SK-N-DZ (cell line): ENCODE measurements at places on chromosomes 6 and 20.

GRCh38 chr6:162123797-162124196 lies 603.8 kb downstream of the PRKN start:
- peak; percentile 7 for DNase-seq

DNA sequence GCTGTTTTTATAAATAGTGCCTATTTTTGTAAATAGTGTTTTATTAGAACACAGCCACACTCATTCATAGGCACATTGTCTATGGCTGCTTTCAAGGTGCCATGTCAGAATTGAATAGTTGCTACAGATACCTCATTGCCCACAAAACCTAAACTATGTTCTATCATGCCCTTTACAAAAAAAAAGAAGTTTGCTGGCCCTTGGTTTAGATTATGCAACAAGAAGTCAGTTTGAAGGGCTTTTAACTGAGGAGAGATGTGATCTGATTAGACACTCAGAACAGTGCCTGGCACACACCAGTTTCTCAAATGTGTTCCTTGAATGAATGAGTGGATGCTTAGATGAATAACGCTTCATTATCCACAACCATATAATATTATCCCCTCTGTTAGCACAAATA lies 366.1 kb downstream of the MAFB start:
- DNase-seq: no peak

- no peak for DNase-seq
Measured at GRCh38 chr6:46236752-46237151, 66.0 kb upstream of the ENPP5 start.

DNA sequence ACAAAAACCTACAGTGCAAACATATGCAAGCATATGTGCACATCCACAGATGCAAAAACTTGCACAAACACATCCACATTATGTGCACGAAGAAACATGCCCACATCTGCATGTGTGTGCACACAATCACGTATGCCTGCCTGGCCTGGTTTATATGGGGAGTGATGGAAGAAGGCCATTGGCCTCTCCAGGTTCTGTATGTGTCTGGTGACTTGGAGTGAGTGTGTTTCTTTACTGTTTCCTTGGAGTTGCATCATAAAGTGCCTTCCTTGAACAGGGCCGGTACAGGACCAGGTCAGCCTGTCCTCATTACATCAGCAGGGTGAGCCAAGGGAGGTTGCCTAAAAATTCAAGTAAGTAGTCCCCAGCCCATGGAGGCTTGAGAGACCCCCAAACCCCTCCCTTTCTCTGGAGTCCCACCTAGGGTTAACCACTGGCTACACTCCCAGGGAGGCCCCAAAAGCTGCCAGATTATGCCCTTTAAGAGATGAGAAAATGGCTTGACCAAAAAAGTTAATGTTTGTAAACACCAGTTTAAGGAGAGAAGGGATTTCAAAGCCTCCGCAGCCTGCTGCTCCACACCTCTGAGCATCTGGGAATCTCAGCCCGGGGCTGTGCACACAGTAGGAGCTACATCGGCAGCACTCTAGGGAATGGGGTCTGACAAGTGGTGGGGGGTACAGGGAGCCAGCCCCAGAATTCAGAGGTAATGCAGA lies 140.8 kb downstream of the VEGFA start:
- no peak for DNase-seq

DNA sequence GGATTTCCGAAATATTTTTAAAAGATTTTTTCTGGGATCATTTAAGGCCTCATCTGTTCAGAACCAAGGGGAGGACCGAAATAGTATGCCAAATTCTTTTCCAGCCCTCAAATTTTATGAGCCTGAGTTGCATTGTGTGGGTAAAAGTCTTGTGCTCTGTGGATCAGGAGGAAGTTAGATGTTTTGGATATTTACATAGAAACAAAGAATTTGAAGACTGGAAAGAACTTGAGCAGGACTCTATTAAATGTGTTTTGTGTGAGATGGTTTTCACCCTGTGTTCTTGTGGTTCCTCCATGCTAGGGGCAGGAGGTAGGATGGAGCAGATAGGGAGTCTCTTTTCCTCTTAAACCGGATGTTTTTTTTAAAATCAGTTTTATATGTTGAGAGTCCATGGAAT lies 329.1 kb downstream of the LAMA2 start:
- no peak for DNase-seq

GRCh38 chr6:105791583-105792318 lies 294.4 kb upstream of the PRDM1 start:
- DNase-seq: no peak

DNA sequence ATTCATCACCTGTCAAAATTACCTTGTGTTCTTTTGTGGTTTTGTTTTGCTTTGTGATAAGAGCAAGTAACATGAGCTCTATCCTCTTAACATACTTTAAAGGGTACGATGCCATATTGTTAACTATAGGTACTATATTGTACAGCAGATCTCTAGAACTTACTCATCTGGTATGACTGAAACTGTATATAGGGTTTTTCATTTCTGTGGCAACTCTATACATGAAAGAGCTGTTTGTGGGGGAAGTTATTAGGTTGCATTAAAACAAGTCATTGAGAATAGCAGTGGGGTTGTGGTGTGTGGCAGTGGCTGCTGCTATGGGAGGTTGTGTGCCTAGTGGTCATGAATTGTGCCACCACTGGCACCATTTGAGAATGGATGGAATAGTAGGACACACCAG lies 268.4 kb downstream of the KCNQ5 start:
- no peak for DNase-seq

DNA sequence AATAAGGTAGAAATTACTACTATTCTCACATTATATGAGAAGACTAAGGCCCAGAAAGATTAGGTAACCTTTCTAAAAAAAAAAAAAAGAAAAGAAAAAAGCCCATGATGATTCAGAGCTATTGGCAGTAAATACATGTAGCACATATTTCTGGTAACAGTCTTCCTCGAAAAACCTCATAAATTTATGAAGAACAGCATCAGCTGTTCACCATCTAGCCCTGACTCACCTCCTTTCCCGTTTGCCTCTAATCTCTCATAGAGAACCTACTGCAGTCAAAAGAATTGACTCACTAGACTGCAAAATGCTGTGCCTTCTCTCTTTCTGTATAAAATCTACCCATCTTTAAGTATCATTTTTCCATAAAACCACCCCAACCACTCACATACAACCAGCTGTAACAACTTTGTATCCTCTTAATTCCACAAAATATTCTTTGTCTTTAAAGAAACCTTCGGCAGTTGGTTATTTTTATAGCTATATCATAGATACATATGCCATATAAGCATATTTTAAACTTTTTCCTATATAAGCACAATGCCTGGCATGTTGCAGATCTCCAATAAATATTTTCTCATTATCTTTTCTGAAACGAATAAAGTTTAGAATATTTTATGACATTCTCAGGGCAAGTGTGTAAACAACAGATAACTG lies 152.7 kb upstream of the ENPP5 start:
- no peak for DNase-seq

GRCh38 chr20:50580016-50580747 lies 70.0 kb downstream of the PTPN1 start:
- peak; percentile 59 for DNase-seq

GRCh38 chr6:95601133-95601532 lies 23.8 kb downstream of the MANEA start:
- no peak for DNase-seq

DNA sequence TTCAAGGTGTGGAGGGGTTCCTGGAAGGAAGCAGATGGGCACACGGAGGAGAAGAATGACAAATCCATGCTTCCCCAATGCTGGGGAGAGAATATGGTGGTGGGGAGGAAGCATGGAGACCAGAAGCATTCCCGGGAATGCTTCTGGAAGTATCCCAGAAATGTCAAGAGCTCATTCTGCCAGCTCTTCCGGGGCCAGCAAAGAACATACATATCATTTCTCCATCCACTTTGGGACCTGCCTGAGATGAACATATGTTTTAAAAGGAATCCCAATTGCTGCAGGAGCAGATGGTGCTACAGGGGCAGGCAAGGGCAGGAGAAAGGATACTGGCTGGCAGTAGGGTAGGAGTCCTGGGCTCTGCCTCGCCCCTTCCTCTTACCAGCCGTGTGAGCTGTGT lies 37.9 kb upstream of the CCDC167 start:
- no peak for DNase-seq

DNA sequence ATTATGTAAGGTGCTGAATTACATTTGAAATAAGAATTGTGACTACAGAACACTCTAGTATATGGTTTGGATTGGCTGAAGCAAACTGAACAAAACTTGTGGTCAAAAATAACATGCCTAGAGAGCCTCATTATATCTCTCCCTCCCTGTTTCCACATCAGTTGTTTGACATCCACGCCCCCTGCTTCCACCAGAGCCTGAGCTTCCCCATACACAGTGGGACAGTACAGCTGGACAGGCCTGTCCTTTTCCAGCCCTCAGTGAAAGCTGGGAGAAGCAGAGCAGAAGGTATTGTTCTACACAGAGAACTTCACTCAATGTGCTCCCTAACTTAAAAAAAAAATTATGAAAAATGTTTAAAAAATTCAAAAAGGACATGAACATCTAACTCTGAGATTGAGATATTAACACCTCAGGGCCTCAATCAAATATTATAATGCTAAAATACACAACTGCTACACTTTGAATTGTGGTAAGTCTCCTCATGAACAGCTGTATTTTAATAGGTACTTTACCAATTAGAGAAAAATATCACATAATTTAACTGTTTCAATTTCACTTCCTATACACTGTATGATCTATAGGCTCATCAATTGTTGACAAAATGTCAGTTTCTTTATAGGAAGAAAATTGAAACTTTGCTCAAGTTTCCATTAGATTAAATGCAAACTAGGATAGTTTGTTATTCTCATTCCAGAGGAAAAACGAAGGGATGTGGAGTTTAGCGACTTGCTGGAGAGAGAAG lies 44.9 kb upstream of the SCML4 start:
- DNase-seq: no peak

DNA sequence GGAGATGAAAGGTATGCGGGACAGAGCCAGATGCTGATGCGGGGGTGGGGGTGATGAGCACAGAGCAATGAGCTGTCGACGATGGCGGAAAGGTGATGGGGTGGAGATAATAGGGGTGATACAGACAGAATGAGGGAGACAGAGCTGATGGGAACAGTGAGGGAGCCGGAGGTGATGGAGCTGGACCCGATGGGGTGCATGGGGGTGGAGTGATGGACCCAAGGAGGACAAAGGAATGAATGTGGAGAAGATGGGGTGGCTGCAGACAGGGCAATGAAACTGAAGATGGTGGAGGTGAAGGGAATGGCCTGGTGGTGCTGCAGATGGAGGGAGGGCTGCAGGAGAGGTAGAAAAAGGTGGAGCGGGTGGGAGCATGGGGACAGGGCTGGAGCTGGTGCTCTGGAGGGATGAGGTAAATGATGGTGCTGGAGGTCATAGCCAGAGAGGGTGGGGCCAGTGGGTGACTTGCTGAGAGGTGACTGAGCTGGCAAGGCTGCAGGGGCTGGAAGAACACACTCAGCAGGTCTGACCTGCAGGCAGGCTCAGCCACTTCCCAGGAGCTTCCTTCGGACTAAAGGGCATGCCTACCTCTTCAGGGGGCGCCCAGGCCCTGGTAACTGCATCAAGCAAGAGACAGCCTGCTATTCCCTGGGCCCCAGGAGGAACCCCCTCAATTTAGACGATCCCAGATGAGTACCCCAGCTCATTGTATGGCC lies 6.0 kb upstream of the FOXS1 start:
- DNase-seq: no peak

GRCh38 chr20:33211817-33212424 lies 5.2 kb upstream of the BPIFA3 start:
- DNase-seq: peak; percentile 52

DNA sequence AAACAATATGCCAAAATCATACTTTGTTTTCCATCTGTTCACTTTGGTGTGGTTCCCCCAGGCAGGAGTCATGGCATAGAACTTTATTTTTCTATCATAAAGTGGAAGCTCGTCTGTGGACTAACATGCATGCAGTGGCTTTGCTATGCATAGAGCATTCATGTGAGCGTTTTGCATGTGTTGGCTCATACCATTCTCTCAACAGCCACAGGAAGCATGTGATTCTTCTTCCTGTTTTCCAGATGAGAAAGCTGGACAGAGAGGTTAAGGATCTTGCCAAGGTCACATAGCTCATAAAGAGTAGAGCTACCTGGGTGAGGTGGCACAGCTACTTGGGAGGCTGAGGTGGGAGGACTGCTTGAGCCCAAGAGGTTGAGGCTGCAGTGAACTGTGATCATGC lies 123.4 kb upstream of the HDGFL1 start:
- no peak for DNase-seq

DNA sequence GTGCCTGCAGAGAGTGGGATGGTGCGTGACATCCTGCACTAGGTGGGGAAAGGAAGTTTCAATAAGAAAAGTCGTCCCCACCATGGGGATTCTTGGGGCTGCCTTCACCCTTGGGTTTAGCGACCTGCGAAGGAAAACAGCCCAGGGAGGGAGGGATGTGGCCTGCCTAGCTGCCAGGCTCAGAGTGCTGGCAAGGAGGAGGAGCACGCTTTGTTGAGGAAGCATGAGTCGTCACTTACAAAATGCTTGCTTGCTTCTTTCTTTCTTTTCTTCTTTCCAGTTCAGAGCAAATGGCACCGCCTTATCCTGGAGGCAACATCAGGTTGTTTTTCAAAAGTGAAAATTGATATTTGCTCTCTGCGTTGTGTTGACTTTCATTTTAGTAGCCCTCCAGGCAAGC lies 123.2 kb downstream of the TFAP2C start:
- no peak for DNase-seq

DNA sequence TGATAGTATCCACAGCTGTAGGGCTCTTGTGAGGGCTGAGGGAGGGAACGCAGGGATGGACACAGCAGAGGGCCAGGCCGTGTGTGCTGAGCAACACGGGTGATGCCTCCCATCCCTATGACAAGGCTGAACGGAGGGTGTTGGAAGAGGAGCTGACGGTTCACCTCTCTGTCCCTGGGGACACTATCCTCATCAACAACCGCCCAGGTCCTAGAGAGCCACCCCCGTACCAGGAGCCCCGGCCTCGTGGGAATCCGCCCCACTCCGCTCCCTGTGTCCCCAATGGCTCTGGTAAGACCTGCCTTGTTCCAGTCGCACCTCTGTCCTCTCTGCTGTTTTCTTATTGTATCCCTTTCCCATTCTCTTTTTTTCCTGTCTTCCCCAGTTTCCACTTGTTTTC lies 10.1 kb downstream of the DDR1 start:
- DNase-seq: no peak

DNA sequence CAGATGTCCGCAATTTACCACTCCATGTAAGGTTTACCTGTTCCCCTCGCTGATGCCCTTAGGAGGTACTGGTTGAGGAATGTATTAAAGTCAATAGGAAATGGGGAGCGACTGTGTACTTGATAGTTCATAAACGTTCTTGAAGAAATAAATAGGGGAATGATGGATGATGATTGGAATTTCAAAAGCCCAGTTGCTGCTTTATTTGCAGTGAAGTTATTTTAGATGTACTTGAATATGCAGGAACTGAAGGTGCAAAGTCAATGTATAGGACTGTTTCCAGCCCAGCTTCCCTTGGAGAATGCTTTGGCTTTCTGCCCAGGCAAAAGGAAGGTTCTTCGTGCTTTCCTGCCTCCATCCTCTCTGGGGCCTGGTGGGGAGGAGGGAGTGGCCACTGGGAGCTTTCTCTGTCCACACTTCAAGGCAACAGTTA lies 19.8 kb downstream of the ADGRF5 start:
- DNase-seq: no peak
